ENCODE measurements at places on chromosomes 11 and 22.

DNA sequence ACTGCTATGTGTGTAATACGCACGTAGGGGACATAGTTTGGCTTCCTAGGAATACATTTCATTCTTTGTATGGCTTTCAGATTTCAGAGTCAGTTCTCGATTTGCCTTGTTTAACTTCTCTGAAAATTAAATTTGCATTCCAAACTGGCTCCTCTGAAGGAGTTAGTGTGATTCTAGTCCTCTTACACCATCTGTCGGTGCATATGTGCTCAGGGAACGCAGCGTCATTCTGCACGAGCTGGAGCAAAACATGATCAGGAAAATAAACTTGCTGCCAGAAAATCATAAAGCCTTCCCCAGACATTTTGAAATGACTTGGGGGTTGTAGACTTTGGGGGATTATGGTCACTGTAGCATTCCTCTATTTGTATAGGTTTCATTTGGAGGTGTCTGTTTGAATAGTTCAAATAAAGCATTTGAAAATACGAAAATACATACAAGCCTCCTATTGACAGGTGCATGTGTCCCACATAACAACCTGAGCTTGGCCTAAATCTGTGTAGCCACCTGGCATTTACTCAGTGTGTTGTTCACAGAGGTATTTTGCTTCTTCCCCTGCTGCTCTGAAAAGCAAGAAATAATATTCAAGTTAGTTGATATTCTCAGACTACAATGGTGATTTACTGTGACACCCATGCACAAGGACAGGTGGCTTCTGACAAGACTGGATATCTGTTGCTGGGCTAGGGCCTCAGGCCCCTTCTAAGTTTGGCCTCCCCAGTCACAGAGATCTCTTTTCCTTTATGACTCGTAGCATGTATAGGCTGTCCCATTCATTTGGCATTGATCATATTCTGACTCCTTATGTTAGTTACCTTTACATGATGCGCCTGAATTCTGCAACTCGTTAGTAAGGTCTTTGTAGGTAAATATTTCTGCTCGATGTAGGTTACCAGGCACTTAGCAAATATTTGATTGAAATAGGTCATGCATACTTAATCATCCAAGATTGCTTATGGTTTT lies 81.6 kb upstream of the SORL1-AS1 start:
- peak overlapping the region; percentile 15 for H3K27ac ChIP-seq
- no peaks in the 10 kb centered on the region for H3K27me3 ChIP-seq
- no peak overlapping the region for H3K4me3 ChIP-seq
- peak; percentile 62 for DNase-seq
- H3K36me3 ChIP-seq, result peaks cover 7% of the 10 kb centered on the region
- H3K4me1 ChIP-seq, result peaks cover 21% of the 10 kb centered on the region

- H3K27ac ChIP-seq, result no peak overlapping the region
- no peaks in the 10 kb centered on the region for H3K27me3 ChIP-seq
- no peak overlapping the region for H3K4me3 ChIP-seq
- DNase-seq, result peak; percentile 19
- H3K4me1 ChIP-seq, result peaks cover 9% of the 10 kb centered on the region
Measured at GRCh38 chr11:34536056-34536455, 22.5 kb upstream of the ELF5 start.

GRCh38 chr11:72736452-72737069 lies 15.6 kb downstream of the ARAP1 start:
- peaks cover 52% of the 10 kb centered on the region for H3K4me1 ChIP-seq
- H3K4me3 ChIP-seq, result no peak overlapping the region
- DNase-seq, result peak; percentile 85

GRCh38 chr11:67700548-67701262 lies 26.3 kb upstream of the ALDH3B2 start:
- H3K27me3 ChIP-seq, result no peaks in the 10 kb centered on the region
- H3K4me1 ChIP-seq, result peaks cover 40% of the 10 kb centered on the region
- H3K27ac ChIP-seq, result no peak overlapping the region
- no peaks in the 10 kb centered on the region for H3K36me3 ChIP-seq

GRCh38 chr22:32561756-32562155 lies 87.1 kb downstream of the FBXO7 start:
- no peak overlapping the region for H3K27ac ChIP-seq
- H3K27me3 ChIP-seq, result no peaks in the 10 kb centered on the region
- no peak for DNase-seq
- H3K4me3 ChIP-seq, result no peak overlapping the region
- H3K36me3 ChIP-seq, result no peaks in the 10 kb centered on the region
- H3K4me1 ChIP-seq, result peaks cover 18% of the 10 kb centered on the region

DNA sequence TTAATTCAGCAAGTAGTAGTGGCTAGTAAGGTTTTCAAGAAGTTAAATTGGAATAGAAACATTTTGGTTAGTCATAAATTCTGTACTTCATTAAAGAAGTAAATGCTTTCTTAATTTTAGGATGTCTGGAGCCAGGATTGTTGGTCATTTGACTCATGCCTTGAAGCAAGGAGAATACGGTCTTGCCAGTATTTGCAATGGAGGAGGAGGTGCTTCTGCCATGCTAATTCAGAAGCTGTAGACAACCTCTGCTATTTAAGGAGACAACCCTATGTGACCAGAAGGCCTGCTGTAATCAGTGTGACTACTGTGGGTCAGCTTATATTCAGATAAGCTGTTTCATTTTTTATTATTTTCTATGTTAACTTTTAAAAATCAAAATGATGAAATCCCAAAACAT lies 25.8 kb downstream of the ACAT1 start:
- no peak overlapping the region for H3K4me3 ChIP-seq
- no peaks in the 10 kb centered on the region for H3K27me3 ChIP-seq
- no peaks in the 10 kb centered on the region for H3K4me1 ChIP-seq
- DNase-seq, result no peak
- H3K36me3 ChIP-seq, result peaks cover 34% of the 10 kb centered on the region

DNA sequence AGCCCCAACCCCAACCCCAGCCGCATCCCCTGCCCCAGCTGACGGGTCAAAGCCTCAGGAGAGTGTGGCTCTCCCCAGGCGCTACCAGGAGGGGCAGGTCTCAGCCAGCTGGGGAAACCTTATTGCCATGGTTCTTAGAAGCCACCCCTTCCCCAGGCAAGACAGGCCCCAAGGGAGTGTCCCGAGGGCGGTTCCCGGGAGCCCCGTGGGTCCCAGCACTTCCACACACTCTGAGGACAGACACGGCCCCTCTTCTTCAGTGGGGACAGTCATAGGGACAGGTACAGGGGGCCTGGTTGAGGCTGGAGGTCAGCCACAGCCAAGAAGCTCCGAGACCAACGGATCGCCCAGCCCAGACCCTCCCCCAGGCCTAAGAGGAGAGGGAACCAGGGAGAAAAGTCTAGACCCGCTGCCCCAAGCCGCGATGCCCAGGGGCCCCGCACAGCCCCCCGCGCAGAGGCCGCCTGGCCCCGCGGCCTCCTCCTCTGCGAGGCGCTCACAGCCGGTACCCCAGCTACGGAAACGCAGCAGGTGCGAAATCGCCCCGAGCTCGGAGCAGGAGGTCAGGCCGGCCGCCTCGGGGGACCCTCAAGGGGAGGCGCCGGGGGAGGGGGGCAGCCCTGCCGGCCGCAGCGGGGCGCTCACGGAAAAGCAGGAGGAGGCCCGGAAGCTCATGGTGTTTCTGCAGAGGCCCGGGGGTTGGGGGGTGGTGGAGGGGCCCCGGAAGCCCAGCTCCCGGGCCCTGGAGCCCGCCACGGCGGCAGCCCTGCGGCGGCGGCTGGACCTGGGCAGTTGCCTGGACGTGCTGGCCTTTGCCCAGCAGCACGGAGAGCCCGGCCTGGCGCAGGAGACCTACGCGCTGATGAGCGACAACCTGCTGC lies 2.6 kb downstream of the KLHDC7B start:
- H3K4me3 ChIP-seq, result no peak overlapping the region
- no peak overlapping the region for H3K27ac ChIP-seq
- H3K27me3 ChIP-seq, result no peaks in the 10 kb centered on the region
- H3K4me1 ChIP-seq, result no peaks in the 10 kb centered on the region
- no peak for DNase-seq

- no peak overlapping the region for H3K4me3 ChIP-seq
- peaks cover 16% of the 10 kb centered on the region for H3K27me3 ChIP-seq
- DNase-seq, result peak; percentile 40
- no peaks in the 10 kb centered on the region for H3K36me3 ChIP-seq
- H3K27ac ChIP-seq, result no peak overlapping the region
Measured at GRCh38 chr11:94305146-94305545, 766 bp downstream of the IZUMO1R start.

DNA sequence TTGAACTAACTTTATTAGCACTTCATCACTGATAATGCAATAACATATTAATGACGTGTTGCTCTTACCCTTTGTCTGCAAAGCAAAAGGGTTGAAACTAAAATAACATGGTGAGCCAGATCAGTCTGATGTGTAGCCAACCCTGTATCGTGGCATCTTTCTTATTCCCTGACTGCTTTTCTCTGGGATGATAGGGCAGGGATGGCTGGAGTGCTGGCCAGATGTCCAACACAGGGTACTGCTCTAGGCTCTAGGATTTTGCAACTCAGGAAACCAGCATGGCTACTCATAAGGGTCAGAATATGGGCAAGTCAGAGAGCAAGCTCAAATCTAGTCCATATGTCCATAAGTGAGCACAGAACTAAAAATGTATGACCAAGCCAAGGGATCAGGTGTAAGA lies 129.1 kb downstream of the SLC17A6 start:
- no peaks in the 10 kb centered on the region for H3K36me3 ChIP-seq
- H3K4me1 ChIP-seq, result no peaks in the 10 kb centered on the region
- no peak for DNase-seq
- no peak overlapping the region for H3K4me3 ChIP-seq
- no peak overlapping the region for H3K27ac ChIP-seq
- no peaks in the 10 kb centered on the region for H3K27me3 ChIP-seq

GRCh38 chr22:36465232-36466021 lies 16.0 kb downstream of the TXN2 start:
- H3K27ac ChIP-seq, result peak overlapping the region; percentile 85
- H3K4me1 ChIP-seq, result peaks cover 68% of the 10 kb centered on the region
- no peaks in the 10 kb centered on the region for H3K27me3 ChIP-seq
- H3K36me3 ChIP-seq, result no peaks in the 10 kb centered on the region
- DNase-seq, result peak; percentile 95

GRCh38 chr11:128105950-128106349 lies 481.4 kb downstream of the ETS1 start:
- no peaks in the 10 kb centered on the region for H3K36me3 ChIP-seq
- H3K27me3 ChIP-seq, result peaks cover 63% of the 10 kb centered on the region

GRCh38 chr11:93613231-93613831 lies 48.2 kb upstream of the CEP295 start:
- no peak overlapping the region for H3K27ac ChIP-seq
- no peaks in the 10 kb centered on the region for H3K36me3 ChIP-seq
- no peaks in the 10 kb centered on the region for H3K27me3 ChIP-seq
- H3K4me3 ChIP-seq, result no peak overlapping the region

- H3K27ac ChIP-seq, result no peak overlapping the region
- no peaks in the 10 kb centered on the region for H3K4me1 ChIP-seq
- no peaks in the 10 kb centered on the region for H3K27me3 ChIP-seq
- H3K4me3 ChIP-seq, result no peak overlapping the region
- DNase-seq, result peak; percentile 22
- H3K36me3 ChIP-seq, result no peaks in the 10 kb centered on the region
Measured at GRCh38 chr11:93606721-93607120, 54.8 kb upstream of the CEP295 start.
